NCI-H774 (cell line): ENCODE measurements at places on chromosomes 2 and 18.

GRCh38 chr2:88692187-88692586 is 714 bp downstream of the RPIA start:
- no peak for DNase-seq

DNA sequence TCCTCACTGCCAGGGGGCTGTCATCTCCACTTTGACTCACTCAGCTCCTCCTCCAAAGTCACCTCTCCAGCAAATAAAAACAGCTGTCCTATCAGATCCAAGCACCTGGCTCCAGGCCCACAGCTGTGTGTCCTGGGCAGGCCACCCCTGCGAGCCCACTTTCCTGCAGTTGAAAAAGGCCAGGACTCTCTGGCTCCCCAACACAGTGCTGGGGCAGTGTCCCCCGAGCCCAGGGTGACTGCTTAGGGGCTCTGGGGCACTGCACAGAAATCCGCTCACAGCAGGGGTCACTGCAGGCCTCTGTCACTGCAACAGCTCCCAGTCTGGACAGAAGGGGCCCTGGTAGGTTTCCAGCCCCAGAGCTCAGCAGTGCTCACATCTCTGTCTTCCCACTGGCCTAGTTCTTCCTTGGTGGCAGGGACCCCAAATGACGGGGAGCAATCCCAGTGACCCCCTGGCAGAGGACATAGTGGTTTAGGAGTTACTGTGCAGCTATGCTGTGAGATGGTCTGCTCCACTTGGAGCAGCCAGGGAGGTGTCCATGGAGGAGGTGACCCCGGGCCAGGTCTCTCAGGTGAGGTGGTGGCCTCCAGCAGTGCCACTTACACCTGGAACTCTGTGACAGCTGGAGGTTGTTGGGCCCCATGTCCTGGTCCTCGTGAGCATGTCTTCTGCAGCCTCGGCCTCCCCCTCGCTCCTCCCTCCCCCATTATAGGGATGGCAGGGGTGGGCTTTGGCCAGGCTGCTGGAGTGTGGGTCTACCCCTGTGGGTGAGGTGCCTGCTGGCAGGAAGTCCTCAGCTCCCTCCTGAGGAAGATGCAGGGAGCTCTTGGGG is 35.5 kb downstream of the HS6ST1 start:
- no peak for DNase-seq

DNA sequence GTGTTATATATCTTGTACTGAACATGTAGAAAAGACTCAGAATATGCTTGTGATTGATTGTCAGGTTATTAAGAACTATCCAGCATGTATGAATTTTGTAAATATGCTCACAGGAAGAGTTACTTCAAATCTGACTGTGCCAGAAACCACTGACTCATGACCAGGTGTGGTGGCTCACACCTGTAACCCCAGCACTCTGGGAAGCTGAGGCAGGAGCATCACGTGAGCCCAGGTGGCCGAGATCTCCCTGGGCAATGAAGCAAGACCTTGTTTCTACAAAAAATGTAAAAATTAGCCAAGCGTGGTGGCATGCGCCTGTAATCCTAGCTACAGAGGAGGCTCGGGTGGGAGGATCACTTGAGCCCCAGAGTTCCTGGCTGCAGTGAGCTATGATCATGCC is 126.6 kb downstream of the COMMD1 start:
- no peak for DNase-seq

DNA sequence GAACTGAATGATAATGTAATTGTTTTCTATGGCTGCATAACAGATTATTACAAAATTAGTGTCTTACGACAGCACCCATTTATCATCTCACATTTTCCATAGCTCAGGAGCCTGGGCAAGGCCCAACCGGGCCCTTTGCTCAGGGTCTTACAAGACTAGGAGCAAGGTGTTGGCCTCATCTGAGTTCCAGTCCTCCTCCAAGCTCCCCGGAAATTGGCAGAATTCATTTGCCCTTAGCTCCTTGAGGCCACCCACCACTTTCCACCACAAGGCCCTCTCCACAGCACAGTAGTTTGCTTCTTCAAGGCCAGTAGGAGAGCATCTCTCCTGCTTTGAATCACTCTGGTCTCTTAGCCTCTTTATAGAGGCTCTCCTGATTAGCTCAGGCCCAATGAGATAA is 89.2 kb upstream of the SALL3 start:
- no peak for DNase-seq

GRCh38 chr2:171147081-171147480 is 13.6 kb downstream of the TLK1 start:
- no peak for DNase-seq

DNA sequence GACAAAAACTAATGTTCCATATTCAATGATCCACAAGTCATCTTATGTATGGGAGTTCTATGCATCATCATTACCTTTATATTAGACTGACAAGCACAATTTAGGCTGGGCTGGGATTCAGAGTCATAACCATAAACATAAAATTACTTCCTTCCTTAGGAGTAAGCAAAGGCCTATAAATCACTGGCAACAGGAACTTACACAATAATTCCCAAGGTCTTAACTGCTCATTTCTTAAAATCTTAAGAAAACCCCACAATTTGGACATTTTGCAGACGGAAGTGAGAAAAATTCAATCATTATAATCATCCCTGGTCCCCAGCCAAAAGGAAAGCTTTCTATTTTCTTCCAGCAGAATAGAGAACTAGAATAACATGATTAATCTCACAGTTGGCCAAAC is 232.3 kb downstream of the DYM start:
- no peak for DNase-seq

DNA sequence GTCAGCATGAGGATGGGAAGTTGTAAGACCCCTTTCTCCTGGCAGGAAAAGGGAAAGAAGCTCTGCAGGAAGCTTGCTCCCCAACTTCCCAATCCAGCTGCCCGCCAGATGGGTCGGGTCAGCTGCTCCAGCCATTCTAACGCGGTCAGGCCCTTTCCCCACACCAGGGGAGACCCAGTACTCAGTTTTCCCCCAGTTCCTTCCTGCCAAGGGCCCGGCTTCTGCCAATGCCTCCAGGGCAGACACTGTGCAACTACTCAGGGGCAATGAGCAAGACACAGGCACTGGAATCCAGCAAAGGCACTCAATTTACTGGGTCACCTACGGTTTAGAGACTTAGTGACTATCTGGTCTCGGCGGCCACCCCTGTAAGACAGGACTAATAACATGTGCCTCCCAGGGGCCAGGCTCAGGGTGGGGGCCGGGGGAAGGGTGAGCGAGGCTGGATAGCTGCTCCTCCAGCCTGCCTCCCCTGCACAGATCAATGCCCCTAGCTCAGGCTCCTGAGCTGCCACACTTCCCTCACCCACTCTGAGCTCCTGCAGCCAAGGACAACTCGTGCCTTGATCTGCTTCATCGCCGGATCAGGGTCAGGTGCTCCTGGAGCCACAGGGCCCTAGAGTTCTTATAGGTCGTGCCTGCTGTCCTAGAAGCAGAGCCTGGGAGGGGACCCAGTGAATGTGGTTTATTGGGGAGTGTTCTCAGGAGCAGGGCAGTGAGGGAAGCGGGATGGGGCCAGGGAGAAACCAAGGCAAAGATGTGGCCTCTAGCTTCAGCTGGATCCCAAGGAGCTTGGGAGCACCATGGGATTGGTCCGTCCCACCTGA is 171.1 kb downstream of the ZFP36L2 start:
- DNase-seq = no peak

GRCh38 chr2:134368009-134368817 is 114.3 kb downstream of the MGAT5 start:
- no peak for DNase-seq
